NCI-H187 treated with DMSO at 0.1 percent for 48 hours (cell line): ENCODE measurements at places on chromosomes 1 and 21.
A peak's percentile ranks its signal among the peaks of the same experiment; 100 is the strongest.

GRCh38 chr1:205933671-205934618 lies 9.3 kb downstream of the SLC26A9 start:
- no peak for DNase-seq

DNA sequence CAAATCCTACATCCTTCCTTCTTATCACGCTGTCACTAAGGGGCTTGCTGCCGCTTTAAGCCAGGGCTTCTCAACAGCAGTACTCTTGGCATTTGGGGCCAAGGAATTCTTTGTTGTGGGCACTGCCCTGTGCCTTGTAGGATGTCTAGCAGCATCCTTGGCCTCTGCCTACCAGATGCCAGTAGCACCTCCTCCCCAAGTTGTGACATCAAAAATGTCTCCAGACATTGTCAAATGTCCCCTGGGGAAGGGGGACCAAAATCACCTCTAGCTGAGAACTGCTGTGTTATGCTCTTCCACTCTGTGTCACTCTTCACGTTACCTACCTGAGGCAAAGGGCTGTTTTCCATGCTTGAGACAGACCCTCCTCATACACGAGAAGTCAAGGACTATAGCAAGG lies 400.3 kb upstream of the POU3F1 start:
- DNase-seq = no peak

DNA sequence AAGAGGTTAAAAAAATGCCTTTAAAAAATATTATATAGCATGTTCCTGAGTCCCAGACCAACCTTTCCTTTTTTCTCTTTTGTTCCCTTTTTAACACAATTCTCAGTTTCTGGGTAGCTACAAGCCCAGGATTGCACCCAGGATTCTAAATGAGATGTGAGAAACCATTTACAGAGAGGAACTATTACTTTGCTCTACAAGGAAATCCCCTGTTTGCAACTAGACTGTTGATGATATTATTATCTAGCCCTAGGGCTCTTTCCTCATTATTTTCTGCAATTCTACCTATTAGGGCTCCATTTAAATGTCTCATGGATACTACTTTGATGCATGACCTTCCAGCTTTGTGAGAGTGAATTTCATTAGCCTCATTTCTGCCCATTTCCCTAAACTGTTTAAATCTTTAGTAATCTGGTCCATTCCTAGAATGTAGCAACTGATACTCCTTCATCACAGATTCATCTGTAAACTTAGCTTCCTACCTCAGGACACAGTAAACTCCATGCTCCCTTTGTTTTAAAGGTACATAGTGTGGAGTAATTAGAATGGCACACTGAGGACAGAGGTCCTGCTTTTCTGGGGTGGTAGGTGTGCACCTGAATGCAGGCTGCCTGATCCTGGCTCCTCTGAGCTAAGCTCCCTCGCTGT lies 7.1 kb upstream of the KIF14 start:
- no peak for DNase-seq

DNA sequence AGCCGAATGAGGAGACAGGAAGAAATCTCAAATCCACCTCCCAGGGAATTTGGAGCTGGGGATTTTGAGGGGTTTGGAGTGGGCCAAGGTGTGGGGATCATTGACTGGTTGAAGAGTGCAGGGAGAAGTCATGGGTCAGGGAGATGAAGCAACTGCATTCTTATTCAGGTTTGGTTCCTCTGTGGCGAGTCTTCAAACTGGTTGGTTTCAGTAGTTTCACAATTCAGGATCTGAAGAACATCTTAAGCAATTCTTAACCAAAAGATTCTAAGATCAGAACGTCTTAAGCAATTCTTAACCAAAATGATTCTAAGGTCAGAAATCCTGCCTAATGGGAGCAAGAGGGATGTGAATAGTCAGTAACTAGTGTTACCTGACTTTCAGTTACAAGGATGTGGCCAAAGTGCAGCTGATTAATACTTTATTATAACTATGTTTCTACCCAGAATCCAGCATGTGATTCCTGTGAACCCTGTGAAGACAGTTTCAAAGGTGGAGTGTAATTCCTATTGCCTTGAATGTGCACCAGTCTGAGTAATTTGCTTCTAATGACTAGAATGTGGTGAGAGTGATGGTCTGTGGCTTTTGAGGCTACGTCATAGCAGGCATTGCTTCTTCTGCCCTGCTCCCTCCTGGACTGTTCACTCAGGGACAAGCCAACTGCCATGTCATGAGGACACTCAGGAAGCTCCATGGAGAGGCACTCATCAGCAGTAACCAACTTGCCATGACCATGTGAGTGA lies 61.2 kb downstream of the OLFML3 start:
- no peak for DNase-seq

DNA sequence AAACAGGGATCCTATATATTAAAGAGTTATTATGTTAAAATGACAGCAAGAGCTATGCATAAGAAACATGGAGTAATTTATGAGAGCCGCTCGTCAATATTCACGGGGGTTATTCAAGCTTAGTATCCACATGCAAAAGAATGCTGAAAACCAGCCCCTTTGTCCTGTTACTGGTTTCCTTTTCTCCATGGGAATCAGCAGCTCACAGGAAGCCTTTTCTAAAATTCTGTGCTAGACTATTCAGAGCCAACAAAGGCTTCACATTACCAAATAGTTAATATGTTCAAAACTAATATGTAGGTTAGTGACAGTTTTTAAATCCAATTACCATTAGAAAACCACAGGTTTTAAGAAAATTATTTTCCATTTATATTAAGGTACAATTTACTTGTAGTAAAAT lies 225.6 kb upstream of the MAP1LC3C start:
- no peak for DNase-seq

DNA sequence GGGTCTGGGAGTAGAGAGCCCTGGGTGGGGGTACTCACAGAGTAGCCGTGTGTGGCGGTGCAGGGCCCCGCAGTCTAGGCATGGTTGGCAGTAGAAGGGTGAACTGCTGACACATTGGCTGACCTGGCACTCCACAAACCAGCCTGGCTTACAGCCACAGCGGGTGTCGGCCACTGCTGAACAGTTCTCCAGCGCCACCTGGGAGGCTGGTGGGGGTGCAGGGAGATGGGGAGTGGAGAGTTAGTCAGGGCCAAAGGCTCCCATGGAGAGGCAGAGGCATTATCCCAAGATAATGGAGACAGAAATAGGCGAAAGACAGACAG lies 1.5 kb downstream of the TNFRSF25 start:
- DNase-seq = no peak

GRCh38 chr1:76939050-76939816 lies 72.0 kb downstream of the ST6GALNAC5 start:
- DNase-seq = no peak

GRCh38 chr1:169108863-169109560 lies 2.5 kb downstream of the ATP1B1 start:
- no peak for DNase-seq

- no peak for DNase-seq
These were observed 61.1 kb upstream of the TINAGL1 start for GRCh38 chr1:31515056-31515775.

DNA sequence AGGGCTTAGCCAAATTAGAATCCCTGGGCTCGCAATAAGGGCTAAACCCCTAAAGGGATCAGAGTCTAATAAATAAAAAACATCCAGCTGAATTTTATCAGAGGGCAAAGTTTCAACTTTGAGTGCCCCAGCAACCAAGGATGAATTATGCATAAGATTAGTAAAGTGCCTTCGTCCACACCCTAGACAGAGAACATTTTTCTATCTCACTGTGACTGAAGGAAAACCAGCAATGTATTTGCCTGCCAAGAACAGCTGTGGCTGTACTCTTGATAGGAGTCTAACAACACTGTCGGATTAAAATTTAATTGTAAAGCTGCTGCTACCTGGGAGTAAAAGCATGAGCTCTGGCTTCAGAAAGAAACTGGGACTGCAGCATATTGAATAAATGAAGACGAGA lies 23.3 kb downstream of the WNT2B start:
- DNase-seq = no peak

- DNase-seq = no peak
These were observed 4.0 kb upstream of the LAPTM5 start for GRCh38 chr1:30761381-30762151.

DNA sequence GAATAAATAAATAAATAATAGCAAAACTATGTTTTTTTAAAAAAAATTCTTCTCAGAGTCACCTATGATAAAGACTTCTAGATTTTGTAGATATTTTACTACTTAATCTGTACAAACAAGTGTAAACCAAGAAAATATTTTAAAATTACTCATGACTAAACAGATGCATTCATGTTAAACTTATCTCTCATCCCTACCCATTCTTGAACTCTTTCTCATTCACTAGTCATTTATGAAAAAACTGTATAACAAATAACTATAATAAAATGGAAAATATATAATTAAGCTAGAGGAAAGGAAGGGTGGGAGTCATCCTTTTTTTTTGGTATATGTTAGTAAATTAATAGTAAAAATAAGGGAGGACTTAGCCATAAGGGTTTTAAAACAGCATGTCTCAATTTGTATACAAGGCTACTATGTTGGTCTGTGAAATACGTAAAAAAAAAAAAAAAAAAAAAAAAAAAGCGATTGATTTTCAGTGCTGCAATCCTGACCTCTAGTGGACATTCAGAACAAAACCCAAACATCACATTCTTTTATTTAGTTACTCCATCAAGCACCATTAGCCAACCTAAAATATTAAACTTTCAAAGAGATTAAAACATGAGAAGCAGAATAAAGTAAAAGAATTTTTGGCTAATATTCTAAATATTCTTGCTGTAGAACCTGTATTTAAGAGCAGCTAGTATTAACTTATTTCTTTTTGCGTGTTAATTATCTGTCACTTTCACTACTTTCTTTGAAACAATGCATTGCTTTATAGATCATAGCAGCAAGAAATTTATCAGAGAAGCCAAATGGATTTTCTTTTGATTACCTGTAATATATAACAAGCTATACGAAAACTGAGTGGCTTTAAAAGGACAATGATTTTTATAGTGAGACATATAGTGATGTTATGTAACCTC lies 255.8 kb upstream of the CACYBP start:
- DNase-seq = no peak

GRCh38 chr1:116504308-116505156 lies 66.3 kb downstream of the CD58 start:
- DNase-seq = no peak

DNA sequence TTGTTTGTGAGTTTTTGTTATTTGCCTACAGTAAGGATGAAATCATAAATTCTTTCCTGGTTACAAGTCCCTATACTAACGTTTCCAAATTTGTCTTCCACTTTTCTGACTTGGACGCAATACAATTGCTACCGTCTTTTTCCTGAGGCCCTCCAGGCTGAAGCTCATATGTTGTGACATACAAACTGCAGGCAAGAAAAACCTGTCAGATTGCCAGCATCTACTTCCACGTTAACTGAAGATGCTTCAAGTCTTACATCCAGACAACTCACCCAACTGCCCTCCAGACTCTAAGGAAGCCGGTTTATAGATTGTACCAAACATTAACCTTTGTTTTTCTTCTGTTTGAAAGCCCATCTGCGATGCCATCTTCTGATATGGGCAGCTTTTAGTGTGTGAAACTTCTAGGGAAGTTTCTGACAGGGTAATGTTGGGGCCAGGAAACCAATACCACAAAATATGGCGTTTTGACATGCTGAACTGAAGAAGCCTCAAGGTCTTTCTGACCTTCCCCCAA lies 21.4 kb upstream of the RNF11 start:
- DNase-seq = no peak

GRCh38 chr1:113913887-113914664 lies 8.9 kb downstream of the DCLRE1B start:
- DNase-seq = no peak

DNA sequence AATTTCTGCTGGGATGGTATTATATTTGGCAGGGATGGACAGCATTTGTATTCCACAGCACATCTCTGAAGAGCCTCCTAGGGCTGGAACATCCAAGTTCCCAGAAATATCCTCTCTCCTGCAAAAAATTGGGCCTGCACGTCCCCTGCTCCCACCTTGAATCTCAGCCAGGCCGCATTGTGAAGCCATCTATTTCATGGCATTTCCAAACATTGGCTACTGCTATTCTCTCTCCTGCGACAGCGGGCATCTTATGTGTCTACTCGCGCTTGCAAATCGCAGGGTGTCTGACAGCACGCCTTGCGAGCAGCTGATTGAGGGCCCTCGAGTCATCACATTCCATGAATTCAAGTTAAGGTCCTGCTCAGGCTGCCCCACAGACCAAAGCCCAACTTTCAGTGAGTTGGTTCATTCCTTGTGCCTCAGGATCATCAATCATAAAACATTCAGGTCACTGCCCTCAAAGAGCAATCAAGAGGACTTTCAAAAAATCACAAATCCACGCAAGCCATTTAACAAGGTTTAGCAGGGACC lies 15.8 kb downstream of the RGS8 start:
- DNase-seq = no peak

- peak; percentile 90 for DNase-seq
These were observed 2.2 kb downstream of the NUAK2 start for GRCh38 chr1:205319081-205320018.

DNA sequence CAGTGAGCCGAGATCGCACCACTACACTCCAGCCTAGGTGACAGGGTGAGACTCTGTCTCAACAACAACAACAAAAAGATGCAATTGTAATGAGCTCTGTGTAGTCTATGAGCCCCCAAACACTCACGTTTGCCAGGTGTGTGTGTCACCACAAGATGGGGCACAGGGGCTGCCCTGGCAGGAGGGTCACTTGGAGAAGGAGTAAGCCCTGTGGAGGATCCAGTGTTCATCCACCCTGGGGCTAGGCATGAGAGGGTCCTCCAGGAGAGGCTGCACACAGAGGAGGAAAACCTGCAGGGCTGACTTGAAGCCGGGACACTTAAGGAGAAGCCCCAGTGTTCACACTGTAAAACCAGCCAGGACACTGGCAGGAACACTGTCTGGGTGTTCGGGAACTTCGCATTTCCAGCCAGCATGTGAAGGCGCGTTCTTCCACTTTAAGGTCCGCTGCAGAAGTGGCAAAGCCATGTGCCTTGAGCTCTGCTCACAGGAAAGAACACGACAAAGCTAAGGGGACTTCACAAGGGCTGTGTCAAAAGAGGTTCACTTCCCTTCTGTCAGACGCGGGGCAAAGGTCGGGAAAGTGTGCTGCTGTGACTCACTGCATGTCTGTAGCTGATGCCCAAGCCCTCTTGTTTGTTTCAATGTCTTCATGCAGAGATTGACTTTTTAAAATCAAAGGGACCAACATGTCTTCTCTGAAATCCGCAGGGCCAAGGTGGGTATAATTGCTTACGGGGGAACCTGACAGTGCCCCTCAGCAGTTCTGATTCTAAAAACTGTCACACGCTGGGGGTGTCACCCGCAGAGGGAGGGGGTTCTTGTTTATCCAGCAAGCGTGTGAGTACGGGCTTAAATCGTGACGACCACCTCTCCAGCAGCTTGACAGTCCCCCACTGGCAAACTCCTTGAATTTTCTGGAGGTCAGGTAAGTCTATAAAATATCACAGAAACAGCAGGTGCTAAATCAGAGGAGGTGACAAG lies 102.8 kb downstream of the RIPK4 start:
- no peak for DNase-seq

GRCh38 chr1:29330856-29331255 lies 94.5 kb downstream of the PTPRU start:
- DNase-seq = no peak
